ENCODE measurements at places on chromosomes 3 and 15.

GRCh38 chr3:38566215-38566528, 70.0 kb downstream of the EXOG start:
- DNase-seq, result no peak

GRCh38 chr3:56769116-56769707, 32.5 kb downstream of the ARHGEF3 start:
- no peak for DNase-seq

DNA sequence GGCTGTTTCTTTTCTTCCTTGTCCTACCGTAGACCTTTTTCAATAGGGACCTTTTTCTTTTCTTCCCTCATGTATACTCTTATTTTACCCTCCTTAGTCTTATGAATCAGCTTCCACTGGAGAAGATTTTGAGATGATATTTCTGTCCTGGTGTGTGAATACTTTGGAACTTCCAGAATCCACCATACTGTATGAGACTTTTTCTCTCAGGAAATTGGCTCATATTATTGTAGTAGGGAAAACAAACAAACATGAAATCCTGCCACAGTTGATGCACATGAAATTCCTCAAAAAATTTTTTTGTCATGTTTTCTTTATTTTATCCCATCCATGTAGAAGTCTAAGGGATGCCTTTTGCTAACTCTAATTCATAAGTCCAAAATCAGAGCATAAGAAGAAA, 289.3 kb upstream of the PLSCR5 start:
- DNase-seq, result peak; percentile 34

DNA sequence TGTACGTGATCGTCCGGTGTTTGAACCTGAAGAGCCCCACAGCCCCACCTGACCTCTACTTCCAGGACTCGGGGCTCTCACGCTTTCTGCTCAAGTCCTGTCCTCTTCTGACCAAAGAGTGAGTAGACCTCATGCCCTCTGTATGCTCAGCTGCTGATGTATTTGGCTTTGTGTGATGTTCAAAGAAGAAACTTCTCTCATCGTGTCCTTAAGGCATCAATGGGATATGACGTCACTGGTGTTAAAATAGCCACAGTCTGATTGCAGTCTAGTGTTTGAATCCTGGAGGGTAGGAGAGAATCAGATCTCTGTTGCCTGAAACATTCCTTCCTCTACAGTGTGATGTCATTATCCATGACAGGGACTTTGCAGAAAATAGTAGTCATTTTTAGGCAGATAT, 28.1 kb downstream of the ABHD2 start:
- DNase-seq, result no peak

- no peak for DNase-seq
Observed at GRCh38 chr3:169509780-169510692, 153.5 kb downstream of the MECOM start.

GRCh38 chr15:35934383-35935049, 388.6 kb upstream of the DPH6 start:
- no peak for DNase-seq

All from GM23248 (cell line).